Stimulated activated CD4-positive, alpha-beta T cell treated with anti-CD3 and anti-CD28 coated beads, Interleukin-4, amount 100 ng/mL, for 48 hours (primary cell): ENCODE measurements at places on chromosomes 13 and 19.

GRCh38 chr13:94351292-94351990, 128.0 kb downstream of the DCT start:
- no peak for DNase-seq

- no peak for DNase-seq
Measured at GRCh38 chr19:374183-374885, 29.7 kb upstream of the MIER2 start.

GRCh38 chr19:51664997-51665396, 18.4 kb upstream of the SIGLEC14 start:
- DNase-seq, result no peak

DNA sequence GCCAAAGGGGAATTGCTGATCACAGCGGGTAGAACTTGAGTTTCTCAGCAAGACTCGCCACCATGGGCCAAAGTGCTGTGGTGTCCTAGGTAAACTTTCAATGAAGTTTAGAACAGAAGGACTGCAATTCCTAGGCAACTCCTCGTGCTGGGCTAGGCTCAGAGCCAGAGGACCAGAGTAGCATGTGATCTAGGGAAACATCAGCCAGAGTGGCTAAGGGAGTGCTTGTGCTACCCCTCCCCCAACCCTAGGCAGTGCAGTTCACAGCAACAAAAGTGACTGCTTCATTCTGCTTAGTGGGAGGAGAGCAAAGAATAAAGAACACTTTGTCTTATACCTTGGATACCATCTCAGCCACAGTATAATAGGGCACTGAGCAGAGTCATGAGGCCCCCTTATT, 1658.6 kb upstream of the MIR17HG start:
- DNase-seq, result no peak

DNA sequence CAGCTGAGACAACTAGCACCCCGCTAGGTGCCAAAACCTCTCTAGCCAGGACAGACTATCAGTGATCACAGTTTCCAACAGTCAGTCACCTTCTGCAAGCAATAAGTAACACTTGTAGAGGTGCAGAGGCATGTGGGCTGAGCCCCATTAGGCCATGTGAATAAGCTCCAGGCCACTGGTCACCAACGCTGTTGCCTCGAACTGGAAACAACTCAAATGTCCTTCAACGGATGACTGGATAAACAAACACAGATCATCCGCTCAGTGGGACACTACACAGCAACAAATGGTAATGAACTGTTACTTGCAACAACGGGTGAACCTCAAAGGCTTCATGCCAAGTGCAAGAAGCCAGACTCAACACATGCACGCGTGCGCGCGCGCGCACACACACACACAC, 27.5 kb upstream of the TMEM160 start:
- no peak for DNase-seq

GRCh38 chr19:1884291-1884718, 991 bp downstream of the ABHD17A start:
- no peak for DNase-seq

GRCh38 chr19:52248241-52248640, 21.1 kb upstream of the ZNF766 start:
- DNase-seq, result peak; percentile 54

GRCh38 chr13:48401480-48401879, 11.4 kb downstream of the LPAR6 start:
- DNase-seq, result no peak

- no peak for DNase-seq
Measured at GRCh38 chr13:95524264-95524901, 28.1 kb upstream of the CLDN10 start.

- no peak for DNase-seq
Measured at GRCh38 chr13:111940892-111941291, 126.1 kb upstream of the SOX1 start.

- no peak for DNase-seq
Measured at GRCh38 chr13:101181076-101181685, 235.1 kb downstream of the NALCN start.

DNA sequence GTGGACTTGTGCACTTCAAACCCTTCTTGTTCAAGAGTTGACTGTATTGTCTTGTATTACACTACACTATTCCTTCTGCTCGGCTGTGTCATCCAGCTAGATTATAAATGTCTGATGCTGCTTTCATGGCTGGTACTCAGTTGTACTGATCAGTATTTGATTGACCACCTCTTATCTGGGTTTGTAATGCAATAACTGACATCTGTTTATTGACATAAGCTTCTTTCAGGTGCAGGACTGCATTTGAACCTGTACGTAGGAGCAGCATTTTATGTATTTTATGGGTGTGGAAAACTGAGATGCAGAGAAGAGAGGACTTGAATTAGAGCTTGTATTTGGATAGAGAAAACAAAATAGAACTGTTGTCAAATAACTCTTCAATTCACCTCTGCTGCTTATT, 309.2 kb downstream of the FGF9 start:
- no peak for DNase-seq

- no peak for DNase-seq
Measured at GRCh38 chr13:43478211-43478610, 308.6 kb downstream of the ENOX1 start.

DNA sequence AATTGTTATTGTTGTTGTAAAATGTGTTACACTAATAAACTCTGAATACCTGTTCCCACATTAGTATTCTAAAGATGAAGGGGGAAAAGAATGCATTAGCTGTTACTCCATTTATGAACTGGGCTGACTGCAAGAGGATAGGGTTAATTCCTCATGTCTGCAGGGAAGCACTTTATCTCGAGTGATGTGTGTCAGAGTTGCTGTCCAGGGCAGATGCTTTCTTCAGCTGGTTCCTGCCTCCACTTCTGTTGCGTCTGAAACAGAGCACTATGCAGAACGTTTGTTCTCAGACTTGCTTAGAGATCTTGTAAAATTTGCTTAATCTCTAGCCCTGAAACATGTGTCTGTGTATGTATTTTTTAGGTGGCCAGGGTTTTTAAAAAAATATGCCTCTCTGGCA, 318.8 kb downstream of the SPRY2 start:
- no peak for DNase-seq

GRCh38 chr13:107873926-107874325, 341.4 kb downstream of the LIG4 start:
- no peak for DNase-seq

- DNase-seq, result no peak
Measured at GRCh38 chr19:38389101-38389925, 816 bp downstream of the SPRED3 start.

- no peak for DNase-seq
Measured at GRCh38 chr19:54355675-54356074, 9.1 kb downstream of the LAIR1 start.

DNA sequence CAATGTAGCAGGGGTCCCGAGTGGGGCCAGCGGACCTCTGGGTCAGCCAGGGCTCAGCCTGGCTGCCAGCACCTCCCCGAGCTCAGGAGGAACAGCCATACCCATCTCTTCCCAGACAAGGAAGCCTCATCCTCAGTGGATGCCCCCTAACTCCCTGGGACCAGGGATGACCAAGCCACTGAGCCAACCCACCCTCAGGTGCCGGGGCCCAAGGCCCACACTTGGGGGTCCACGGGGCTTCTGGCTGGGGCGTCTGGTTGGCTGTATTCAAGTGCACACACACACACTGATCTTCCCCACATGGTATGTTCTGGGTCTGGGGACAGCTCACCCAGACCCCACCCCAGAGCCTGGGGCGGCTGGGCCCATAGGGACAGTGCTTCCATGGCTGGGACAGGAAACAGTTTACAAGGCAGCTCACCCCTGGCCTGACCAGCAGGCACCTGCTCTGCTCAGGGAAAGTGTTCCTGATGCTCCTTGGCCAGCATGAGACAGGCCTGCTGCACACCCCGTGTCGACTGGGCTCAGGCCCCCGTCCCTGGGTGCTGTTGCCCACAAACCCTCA, 7.7 kb downstream of the RAB11B start:
- no peak for DNase-seq

DNA sequence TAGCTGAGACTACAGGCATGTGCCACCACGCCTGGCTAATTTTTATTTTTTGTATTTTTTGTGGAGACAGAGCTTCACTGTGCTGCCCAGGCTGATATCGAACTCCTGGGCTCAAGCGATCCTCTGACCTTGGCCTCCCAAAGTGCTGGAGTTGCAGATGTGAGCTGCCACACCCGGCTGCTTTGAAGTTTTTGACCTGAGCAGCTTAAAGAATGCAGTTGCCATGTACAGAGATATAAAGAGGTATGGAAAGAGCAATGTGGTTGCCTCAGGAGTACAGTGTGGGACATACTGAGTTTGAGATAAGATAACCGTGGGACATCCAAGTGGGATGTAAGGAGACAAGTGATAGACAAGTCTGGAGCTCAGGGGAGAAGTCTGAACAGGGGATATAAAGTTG, 82.7 kb upstream of the LSM14A start:
- DNase-seq, result no peak

GRCh38 chr13:49610176-49610575, 18.1 kb upstream of the ARL11 start:
- DNase-seq, result no peak

- DNase-seq, result no peak
Measured at GRCh38 chr19:35204799-35205732, 23.5 kb downstream of the FAM187B start.

DNA sequence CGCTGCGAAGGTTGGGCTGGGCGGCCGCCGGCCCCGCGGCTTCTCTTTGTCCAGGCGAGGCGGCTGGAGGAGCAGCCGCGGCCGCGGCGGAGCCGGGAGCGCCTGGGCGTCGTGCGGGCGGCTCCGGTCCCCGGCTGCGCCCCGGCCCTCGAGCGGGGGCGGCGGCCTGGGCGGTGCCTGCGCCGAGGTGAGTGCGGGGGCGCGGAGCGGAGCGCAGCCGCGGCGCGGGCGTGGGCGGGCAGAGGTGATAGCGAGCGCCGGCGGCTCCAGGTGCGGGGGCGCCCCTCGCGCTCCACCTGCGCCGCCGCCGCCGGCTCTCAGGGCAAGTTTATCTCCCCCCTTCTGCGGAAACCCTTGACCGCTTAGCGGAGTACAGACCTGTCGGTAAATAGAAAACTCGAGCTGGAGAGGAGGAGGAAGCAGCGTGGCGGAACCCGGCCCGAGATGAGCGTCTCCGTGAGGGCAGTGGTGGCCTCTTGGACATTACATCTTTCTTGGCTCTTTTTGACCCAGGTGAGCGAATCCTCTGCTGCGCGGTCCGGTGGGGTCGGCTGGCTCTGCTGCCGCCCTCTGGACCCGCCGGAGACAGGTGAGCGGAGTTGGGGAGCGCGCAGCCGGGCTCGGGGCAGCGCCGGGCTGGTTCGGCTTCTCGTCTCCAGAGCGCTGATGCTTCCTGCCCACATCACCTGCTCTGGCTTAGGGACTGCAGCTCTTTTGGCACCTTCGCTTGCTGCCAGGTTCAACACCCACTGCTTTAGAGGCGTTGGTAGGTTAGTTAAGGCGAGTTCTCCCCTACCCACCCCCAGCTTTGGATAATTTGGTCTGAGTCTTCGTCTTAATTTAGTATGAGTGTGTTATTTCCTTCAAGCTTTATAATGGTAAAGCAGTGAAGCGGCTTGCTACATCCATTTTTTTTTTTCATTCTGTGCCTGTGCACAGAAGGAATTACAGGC, at the start of gene MTUS2:
Gene MTUS2 (plus strand): TSS at position 241 of the 953 bp plus-strand sequence.
- no peak for DNase-seq

- DNase-seq, result no peak
Measured at GRCh38 chr13:111789420-111789819, 277.5 kb upstream of the SOX1 start.

DNA sequence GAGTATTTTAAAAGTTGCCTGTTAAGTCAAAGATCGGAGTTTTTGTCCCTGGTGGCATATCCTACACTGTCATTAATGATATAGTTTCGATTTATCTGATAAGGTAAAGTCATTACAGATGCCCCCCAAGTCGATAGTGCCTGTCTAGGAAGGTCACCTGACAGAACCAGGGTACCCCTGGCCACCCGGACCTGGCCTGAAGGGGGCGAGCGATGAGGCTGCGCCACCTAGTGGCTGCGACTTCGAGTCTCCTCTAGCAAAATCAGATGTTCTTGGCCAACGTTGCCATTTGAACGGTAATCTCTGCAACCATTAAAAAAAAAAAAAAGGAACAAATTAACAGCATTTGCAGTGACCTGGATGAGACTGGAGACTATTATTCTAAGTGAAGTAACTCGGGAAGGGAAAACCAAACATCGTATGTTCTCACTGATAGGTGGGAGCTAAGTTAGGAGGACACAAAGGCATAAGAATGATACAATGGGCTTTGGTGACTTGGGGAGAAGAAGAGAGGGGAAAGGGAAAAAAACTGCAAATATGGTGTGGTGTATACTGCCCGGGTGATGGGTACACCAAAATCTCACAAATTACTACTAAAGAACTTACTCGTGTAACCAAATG, 565.1 kb downstream of the LIG4 start:
- peak; percentile 21 for DNase-seq

DNA sequence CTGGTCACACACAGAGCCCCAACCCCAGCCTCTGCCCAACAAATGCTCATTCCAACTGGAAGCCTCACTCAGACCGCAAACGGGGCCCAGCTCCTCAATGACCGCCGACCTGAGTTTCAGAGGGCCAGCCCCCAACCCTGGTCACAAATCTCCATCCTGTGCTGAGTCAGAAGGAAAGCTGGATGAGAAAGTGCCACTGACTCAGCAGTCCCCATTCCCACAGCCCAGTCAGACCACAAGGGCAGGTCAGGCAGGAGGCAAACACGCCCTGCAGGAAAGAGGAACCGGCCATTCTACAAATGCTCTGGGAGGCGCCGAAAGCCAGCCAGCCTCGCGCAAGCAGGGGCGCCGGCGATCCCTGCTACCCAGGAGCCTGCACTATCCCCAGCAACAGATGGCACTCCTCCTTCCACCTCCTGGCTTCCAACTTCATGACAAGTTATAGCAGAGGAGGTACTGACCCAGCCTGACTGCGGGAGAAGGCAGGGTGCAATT, 14.1 kb upstream of the PRKD2 start:
- no peak for DNase-seq

- no peak for DNase-seq
Measured at GRCh38 chr13:100409132-100409531, 179.5 kb downstream of the GGACT start.

GRCh38 chr13:45325806-45326205, 15.2 kb downstream of the TPT1 start:
- DNase-seq, result no peak

- DNase-seq, result no peak
Measured at GRCh38 chr13:33870046-33870668, 52.2 kb downstream of the RFC3 start.

GRCh38 chr19:54297759-54298305, 15.1 kb downstream of the LILRA5 start:
- no peak for DNase-seq

- no peak for DNase-seq
Measured at GRCh38 chr19:4234862-4235201, 5.5 kb downstream of the EBI3 start.

DNA sequence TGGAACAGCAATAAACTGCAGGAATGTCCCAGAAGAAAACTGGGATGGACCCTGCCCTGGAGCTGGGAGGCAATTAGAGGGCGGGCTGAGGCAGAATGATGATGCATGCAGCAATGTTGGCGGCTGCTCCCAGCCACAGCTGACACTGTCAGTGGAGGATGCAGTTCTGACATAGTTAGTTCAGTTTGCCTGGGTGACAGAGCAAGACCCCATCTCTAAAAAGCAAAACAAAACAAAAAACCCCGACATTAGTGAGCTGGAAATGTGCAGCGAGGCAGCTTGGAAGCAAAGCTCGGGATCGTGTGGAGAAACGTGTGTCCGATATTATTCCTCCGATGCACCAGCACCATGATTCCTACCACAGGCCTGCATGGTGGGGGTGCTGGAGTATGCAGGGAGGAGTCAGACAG, 110.1 kb upstream of the UQCRFS1 start:
- DNase-seq, result no peak
